Stimulated activated CD4-positive, alpha-beta T cell treated with anti-CD3 and anti-CD28 coated beads, Interleukin-1b, Interleukin-23, amount 100 ng/mL, for 24 hours (primary cell): ENCODE measurements at places on chromosomes 7 and 10.

GRCh38 chr7:73612598-73613269 is 11.6 kb downstream of the MLXIPL start:
- DNase-seq = no peak

DNA sequence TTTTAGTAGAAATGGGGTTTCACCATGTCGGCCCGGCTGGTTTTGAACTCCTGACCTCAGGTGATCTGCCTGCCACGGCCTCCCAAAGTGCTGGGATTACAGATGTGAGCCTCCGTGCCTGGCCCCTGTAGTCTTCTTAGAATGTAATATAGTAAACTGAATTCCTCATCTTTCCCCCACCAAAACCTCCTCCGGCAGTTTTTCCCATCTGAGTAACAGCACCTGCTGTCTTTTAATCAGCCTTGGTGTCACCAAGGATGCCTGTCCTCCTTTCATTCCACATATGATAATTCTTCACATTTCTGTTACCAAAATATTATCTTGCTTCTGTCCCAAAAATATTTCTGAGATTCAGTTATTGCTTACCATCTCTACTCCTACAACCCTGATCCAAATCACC is 80.2 kb downstream of the ZEB1 start:
- no peak for DNase-seq

DNA sequence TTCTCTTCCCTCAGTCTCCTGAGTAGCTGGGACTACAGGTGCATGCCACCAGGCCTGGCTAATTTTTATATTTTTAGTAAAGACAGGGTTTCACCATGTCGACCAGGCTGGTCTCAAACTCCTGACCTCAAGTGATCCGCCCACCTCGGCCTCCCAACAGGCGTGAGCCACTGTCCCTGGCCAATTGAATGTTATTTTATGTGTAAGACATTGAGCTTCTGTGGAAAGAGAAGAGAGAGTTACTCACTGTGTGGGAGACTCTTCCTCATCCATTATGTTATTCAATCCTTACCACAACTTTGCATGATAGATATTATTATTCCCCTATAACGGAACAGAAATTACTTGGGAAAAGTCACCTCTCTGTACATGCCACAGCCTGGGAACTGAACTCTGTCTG is 32.6 kb upstream of the MXI1 start:
- DNase-seq = no peak

DNA sequence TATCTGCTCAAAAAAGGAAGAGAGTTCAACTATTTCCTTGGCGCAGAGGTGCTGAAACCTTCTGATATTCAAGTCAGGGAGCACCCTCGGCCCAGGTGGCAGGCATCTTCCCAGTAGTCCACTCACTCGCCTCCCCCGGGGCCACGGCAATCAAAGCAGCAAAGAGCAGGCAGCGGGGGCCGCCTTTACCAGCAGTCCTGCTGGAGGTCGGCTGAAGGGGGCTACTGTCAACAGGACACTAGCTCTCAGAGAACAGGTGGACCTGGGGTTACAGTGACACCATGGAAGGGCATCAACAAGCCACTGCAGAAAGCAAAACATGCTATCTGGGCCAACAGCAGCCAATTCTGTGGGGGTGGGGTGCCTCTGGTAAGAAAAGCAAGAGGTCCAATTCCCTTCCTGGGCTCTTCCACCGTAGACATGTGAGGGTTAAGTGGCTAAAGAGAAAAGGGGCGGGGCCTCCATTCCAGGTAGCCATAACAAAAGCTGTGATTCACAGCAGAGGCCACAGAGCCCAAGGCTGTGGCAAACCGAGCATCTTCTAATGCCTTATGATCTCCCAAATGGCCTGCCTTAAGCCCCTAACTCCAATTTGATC is 9.4 kb downstream of the FZD9 start:
- no peak for DNase-seq

DNA sequence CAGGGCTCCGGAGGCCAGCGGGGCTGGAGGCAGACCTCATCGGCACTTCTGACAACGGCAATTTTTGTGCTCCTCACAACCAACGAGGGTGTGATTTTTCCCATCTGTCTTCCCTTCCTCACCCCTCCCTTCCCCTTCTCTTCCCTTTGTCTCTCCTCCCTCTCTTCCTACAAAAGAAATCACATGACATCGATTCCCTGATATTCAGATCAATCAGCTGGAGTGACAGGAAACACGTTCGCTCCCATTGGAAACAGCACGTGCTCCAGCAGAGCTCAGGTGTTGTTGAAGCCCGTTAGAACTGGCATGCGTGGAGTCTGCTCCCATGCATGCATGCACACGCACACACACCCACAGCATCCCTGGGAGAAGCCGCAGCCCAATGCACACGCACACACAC is 222.4 kb downstream of the PTPRN2 start:
- DNase-seq = no peak
